Adrenal gland (tissue), 19 donors: ENCODE measurements at places on chromosomes 2 and 18. TPM values are rescaled to one million over a fixed set of nuclear protein-coding genes. Genes with fewer than 3 reads are reported as not detected.

- H3K27ac ChIP-seq, result no peak overlapping the region
- no peaks in the 10 kb centered on the region for H3K27me3 ChIP-seq
- no peak for DNase-seq
- H3K36me3 ChIP-seq, result peaks cover 3% of the 10 kb centered on the region
- H3K4me3 ChIP-seq, result no peak overlapping the region
Observed at GRCh38 chr2:72969706-72970105, 52.4 kb downstream of the EMX1 start.

DNA sequence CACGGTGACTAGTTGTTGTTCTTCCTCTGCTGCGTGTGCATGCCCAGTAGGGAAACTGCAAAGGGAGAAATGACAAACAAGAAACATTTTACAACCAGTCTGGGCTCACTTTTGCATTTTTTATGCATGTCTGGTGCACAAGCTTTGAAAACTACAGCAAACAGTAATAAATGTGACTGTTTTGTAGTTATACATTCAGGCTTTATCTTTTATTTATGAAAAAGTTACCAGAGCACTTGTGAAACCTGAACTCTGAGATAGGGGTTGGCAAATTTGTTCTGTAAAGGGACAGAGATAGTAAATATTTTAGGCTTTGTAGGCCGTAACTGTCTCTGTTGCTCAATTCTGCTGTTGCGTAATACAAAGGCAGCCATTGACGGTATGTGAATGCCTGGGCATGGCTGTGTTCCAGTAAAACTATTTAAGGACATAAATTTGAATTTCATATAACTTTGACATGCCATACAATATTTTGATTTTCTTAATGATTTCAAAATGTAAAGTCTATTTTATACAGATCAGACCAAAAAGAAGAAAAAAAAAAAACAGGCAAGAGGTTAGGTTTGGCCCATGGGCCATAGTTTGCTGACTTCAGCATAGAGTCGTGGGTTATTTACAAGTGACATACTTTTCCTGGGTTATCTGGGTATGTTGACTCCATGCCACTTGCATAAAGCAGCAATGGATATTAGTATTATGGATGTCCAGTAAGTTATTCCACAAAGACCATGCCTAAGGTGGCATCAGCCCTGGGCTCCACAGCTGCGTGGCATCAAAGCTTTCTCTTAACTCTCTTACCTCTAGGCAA, 53.6 kb upstream of the EML6 start:
- H3K27ac ChIP-seq, result peak overlapping the region; percentile 35
- peak; percentile 87 for DNase-seq
- H3K36me3 ChIP-seq, result no peaks in the 10 kb centered on the region
- H3K4me1 ChIP-seq, result peaks cover 51% of the 10 kb centered on the region
- no peak overlapping the region for H3K4me3 ChIP-seq

GRCh38 chr2:202098291-202098690, 25.2 kb downstream of the KIAA2012 start:
- no peaks in the 10 kb centered on the region for H3K27me3 ChIP-seq
- DNase-seq, result no peak
- no peaks in the 10 kb centered on the region for H3K4me1 ChIP-seq

OSGEPL1 gene
- 6.9 TPM for total RNA-seq

TMEM200C gene
- 16.7 TPM for total RNA-seq
